ENCODE measurements at places on chromosomes 7 and 10.

GRCh38 chr7:156496865-156497264 is 143.7 kb upstream of the RNF32 start:
- DNase-seq: no peak

DNA sequence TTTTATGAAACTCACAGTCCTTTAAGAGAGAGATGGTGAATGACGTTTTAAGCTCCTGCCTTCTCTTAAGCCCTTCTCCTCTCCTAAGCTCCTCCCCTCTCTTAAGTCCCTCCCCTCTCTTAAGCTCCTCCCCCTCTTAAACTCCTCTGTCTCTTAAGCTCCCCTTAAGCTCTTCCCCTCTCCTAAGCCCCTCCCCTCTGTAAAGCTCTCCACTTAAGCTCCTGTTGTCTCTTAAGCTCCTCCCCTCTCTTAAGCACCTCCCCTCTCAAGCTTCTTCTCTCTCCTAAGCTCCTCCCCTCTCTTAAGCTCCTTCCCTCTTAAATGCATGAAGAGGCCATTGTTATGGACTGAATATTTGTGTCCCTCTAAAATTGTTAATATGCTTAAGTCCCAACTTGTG is 1180.6 kb upstream of the AUTS2 start:
- no peak for DNase-seq

DNA sequence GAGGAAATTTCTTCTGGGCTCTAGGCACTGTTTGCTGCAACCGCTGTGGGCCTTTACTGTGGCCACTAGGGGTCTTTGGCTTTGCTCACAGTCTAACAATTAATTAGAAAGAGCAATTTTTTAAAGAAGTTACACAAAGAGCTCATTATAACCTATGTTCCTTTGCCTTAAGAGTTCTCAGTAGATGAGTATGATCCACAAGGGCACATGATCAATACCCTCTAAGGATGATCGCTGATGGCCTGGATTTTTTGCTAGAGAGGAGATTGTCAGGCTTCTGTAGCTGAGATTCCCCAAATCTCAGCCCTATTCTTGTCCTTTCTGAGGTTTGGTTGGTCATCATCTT is 80.8 kb upstream of the RHOBTB1 start:
- DNase-seq: no peak

- DNase-seq: peak; percentile 16
Observed at GRCh38 chr10:101558204-101558603, 29.9 kb downstream of the POLL start.

- DNase-seq: peak; percentile 8
Observed at GRCh38 chr10:104935656-104936055, 294.6 kb downstream of the SORCS3 start.

- no peak for DNase-seq
Observed at GRCh38 chr10:9986786-9987185, 1030.9 kb upstream of the CELF2 start.

DNA sequence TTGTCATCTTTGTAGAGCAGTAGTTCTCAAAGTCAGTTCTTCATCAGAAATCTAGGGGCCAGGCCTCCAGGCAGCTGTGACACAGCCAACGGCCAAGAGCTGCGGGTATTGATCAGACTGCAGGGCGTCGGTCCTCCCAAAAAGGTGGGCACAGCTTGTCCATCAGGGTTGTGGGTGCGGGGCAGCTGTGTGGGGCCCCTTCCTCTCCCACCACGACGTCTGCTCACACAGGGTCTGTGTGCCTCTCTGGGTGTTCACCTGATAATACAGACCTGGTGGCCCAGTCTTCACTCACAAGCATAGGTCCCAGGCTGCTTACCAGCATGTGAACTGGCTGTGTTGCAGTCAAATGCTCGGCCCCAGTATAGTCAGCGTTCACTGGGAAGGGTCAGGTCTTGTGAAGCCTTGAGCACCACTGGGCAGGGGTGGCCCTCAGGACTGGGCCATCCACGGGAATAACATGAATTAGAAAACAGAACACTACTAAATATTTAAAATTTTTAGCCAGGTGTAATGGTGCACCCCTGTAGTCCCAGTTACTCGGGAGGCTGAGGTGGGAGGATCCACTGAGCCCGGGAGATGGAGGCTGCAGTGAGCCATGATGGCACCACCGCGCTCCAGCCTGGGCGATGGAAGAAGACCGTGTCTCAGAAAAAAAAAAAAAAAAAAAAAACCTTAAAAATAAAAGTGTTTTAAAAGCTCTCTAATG is 102.8 kb upstream of the DIP2C start:
- no peak for DNase-seq

DNA sequence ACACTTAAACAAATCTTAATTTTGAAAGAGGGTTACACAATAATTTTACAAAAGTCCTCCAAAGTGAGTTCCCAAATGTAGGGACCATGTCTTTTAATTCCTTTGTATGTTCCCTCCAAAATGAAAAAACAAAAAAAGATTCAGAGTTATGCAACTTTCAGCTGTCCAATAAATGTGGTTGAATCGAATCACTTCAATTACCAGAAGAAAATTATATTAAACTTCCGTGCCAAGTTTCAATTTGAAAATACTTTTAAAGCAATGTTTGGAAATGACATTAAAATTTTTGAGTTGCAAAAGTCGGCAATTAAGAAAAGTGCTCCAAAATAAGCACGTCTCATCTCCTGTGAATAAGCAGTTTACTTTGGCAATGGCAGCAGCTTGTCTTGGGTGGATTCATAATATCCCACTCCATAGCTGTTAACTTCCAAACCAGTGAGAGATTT is 60.3 kb upstream of the C1GALT1 start:
- DNase-seq: no peak

GRCh38 chr7:87831097-87831496 is 45.1 kb downstream of the SLC25A40 start:
- no peak for DNase-seq

DNA sequence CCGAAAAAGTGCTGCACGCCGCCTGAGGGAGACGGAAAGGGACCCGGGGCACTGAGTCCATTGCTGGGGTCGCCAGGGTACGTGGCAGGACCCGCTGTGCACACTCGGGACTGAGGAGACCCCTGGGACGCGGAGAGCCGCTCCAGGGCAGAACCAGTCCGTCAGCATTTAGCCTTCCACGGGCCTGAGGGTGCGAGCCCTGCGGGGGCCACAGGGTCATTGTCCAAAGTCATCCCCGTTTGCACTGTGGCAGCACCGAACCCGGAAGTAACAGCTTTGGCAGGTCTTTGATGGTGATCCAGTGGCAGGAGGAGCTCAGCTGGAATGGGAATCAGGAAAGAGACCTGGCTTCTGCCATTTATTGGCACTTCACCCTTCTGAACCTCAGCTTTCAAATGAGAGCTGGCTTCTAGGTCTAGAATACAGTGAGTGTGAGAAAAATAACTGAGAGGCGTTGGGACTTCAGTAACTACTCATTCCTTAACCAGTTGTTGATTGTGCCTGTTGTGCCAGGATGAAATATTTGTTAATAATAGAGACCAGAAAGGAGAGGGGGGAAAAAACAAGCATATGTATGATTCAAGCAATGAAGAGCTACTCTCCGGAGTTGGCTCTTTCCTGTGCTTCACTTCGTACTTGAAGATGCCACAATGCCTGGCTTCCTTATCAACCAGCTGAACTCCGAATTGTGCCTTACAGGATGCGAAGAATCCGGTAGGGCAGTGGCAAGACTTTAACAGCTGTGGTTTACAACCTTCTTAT is 811 bp upstream of the ARHGAP12 start:
- DNase-seq: peak; percentile 46

DNA sequence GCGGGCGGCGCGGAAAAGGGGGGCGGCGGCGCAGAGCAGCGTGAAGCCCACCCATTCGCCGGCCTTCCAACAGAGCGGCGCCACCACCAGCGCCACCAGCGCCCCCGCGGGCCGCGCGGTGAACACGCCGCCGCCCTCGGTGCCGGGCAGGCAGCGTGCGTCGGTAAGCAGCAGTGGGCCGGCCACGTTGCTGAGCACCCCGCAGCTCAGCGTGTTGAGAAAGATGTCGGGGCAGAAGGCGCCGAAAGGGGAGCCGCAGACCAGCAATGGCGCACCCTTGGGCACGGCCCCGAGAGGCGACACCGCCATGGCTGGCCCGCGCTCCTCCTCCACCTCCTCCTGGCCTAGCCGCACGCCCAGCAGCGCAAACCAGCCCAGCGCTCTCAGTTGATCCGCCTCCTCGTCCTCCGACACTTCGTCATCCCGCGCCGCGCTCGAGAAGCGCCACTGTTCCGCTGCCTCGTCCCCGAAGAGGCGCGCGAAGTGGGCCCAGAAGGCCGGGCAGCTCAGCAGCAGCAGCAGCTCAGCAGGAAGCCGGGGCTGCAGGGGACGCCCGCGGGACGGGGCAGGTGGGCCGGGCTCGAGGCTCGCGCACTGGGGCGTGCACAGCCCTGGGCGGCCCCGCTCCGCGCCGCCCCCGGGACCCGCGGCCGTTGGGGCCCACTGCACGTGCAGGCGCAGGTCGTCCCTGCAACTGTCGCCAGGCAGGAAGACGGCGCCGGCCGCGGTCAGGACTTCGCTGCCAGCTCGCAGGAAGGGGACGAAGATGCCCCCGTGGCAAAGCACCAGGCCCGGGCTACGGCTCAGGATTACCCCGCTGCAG is 623 bp downstream of the TYSND1 start:
- peak; percentile 37 for DNase-seq

DNA sequence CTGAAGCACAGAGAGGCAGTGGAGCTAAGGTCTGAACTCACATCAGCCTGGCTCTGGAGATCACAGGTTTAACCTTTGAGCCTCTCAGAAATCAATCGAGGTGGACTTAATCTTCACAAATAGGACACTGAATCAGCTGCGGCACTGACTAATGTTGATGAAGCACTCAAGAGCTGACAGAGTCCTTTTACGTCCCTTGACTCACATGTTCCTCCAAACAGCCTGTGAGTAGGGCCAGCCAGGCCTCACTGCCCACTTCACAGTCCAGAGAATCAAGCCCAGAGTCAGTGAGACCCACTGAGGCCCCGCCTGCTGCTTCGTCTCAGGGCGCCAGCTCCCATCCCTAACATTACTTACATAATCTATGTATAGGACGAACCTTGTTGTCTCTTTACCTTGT is 63.1 kb downstream of the TNS3 start:
- DNase-seq: no peak

DNA sequence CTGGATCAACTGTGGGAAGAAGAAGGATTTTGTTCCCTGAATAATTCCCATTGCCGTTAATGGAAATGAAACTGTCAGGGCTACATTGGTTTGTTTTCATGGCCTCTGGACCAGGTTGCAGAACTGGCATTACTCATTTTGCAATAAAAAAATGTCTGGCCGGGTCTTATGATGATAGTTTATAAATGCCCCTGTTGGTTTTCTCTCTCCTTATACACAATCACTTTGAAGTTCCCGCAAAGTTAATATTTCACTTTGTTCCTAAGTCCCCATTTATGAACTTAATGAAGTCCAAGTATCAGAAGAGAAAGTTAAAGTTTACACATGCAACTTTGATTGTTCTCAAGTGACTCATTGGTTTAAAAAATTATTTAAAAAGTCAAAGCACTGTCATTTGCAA is 150.7 kb upstream of the PRR15 start:
- DNase-seq: no peak

DNA sequence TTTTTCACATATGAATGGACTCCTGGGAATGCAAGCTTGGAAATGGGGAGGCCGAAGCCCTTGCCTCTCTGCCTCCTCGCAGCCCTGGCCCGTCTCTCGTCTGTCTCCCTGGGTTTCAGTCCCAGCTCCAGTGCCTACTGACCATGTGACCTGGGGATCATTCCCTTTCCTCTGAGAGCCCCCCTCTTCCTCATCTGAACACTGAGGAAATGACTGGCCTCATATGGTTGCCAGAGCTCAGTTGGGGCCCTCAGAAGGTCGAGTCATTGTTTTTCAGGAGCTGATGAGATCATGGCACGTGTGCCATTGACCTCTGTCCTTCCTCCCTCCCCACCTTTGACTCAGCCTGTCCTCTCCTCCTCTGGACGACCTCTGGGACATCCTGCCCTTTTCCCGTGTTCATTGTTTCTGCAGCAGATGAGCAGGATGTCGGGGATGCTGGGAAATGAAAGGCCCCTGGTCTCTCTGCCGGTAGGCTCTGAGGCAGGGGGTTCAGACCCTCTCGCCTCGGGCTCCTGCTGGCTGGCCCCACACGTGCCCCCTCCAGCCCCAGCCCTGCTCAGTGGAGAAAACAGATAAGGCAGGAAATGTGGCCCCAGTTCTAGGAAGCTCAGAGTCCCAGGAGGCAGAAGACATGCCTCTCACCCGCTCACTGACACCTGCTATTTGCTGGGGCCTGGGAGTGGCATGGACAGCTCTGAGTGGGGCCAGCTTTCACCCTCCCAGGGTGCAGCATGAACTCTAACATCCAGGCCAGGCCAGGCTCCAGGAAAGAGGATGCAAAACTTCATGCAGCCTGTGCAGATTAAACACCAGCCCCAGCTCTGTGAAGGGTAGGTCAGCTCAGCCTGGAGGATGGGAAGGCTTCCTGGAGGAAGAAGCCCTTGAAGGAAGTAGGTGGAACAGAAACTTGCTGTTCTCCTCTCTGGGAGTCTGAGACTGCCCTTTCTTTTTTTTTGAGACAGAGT is 8.3 kb upstream of the PPP1R35 start:
- DNase-seq: no peak

- DNase-seq: peak; percentile 88
Observed at GRCh38 chr10:90723416-90724068, 134.3 kb downstream of the HTR7 start.

DNA sequence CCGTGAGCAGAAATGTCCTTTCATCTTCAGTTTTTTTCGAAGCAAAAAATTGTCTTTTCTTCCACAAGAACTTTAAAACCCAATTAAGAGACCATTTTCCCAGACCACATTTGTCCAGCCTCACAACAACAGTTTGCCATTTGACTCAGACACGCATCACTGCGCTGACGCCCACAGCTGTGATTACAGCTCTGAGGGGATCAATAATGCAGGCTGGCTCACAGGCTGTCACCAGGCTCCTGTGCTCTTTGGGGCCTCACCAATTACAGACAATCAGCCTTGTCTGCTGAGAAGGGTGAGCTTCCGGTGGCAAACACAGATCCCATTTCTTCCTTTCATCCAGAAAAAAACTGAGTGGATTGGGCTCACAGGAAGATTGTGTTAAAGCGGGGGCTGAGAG is 33.3 kb downstream of the DDC start:
- DNase-seq: no peak

- no peak for DNase-seq
Observed at GRCh38 chr7:94971051-94971867, 63.9 kb downstream of the PPP1R9A start.

DNA sequence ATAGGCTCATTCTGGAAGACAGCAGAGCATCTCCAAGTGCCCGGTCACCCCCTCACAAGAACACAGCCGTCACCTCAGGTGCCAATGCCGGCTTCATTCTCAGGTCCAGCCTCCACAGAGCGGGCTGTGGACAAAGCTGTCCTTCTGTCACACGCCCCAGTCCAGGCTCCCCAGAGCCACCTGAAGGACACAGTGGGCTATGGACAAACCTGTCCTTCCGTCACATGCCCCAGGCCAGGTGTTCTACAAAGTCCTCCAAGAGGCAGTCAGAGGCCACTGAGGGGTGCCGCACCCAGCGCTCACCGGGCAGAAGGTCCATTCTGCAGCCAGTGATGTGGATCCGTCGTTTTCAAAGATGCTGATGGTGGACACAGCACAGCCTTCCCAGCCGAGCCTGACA is 173.2 kb upstream of the PPP2R2D start:
- DNase-seq: no peak

Data from Jurkat, Clone E6-1 (cell line).